Activated T-helper 17 cell treated with anti-CD3 and anti-CD28 coated beads, Interleukin-2, amount 50 U/mL, for 72 hours (primary cell): ENCODE measurements at places on chromosomes 5 and 9. TPM values are rescaled to one million over a fixed set of nuclear protein-coding genes. Genes with fewer than 3 reads are reported as not detected.

DNA sequence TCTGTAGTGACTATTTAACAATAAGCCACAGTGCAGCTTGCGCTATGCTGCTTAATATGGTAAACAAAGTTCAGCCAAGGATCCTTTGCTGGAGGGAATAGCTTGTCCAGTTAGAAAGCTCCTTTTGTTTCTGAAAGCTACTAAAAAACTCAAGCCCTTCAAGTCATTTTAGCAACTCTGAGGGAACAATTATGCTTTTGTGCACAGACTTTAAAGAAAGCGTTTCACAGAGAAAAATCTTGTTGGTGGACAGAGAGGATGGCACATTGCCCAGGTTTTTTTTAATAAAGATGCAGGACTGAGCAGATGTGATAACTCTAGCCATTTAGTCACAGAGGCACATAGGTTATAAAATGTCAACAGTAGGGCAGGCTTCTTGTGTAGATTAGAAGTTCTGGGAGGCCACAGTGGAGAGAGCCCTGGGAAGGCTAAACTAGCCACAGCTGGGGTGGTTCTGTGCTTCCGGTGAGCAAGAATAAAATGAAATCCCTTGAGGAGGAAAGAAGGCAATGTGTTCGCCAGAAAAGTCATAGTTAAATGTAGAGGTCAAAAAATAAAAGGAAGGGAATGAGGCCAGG is 63.4 kb downstream of the ALDH7A1 start:
- no peak for ATAC-seq

DNA sequence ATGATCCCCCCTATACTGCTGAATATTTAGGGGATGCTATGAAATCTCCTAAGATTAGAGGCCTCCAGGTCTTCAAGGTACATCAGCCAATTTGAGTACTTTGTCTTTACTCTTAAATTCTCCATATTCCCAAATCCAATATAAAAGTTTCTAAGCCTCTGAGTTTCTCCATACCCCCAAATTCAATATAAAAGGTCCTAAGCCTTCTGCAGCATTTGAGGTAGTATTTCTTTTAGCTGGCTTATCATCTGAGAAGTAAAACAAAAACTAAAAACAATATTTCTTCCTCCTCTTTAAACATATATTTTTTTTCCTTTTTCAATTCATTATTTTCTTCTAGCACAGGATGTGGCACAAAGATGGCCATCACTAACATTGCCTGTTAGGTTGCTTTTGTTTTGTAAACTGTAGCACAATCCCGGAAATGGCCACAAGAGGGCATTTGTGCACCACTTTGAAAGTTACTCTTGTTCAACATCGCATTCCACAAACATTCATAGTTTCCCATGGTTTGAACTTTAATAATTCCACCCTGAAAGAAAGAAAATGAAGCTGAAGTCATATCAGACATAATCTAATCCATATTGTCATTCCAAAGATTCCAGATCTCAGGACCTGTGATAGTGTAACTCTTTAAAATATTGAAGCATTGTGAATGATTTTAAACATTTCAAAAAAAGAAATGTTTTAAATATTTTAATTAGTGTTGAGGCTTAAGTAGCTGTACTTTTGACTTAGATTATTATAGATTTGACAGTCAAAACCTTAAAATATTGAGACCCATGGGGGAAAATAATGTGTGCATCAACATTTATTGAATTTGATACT is 21.0 kb upstream of the SCGB3A2 start:
- no peak for ATAC-seq

GRCh38 chr5:121378559-121379359 is 472.9 kb upstream of the FTMT start:
- ATAC-seq = no peak

DNA sequence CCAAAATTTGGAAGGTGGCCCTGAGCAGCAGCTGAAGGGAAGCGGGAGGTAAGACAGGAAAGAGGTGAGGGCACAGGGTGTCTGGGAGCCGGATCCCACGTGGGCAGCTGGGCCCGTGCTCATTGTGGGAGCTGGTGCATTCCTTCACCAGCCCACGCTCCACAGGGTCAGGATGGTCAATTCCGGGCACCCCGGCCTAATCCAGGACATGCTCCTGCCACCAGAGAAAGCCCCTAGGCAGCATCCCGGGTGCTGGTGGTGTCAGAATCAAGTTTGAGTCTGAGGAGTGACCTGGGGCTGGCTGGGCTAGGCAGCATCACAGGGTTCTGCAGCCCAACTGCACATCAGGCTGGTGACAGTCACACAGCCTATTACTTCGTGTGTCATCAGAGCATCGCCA is 7.1 kb upstream of the PDCD6 start:
- no peak for ATAC-seq

DNA sequence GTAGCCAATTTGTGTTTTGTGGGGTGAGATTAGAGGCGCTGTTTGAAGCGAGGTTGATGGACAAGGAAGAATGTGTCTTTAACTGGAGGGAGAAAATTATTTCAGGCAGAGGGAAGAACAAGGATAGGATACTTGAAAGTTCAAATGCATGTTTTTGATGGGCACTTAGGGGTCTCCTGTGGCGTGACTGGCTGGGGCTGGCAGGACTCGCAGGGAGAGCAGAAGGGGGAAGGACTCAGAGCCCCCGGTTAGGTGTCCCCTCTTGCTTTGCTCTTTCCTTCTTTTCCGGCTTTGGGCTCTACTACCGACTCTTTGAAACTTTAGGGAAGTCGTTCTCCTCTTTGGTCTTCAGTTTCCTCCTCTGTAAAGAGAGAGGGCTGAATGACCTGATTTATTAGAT is 12.1 kb downstream of the GRAMD2B start:
- ATAC-seq = no peak

GRCh38 chr5:67152400-67152799 is 44.2 kb downstream of the CD180 start:
- no peak for ATAC-seq

DNA sequence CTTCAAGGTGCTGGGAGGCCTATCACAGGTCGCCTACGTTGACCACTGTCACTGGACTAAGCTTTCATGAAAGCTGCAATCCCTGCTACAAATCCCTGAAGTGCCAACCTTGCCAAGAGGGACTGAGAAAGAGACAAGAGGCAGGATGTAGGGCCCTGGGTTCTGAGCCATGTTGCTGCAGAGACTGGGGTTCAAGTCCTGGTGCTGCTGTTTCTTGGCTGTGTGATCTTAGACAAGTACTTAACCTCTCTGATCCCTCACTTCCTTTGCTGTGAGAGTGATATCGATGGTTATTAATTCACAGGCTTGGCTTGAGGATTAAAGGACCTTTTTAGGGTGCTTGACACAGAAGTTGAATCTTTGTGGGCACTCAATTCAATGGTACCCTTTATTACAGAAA is 15.5 kb downstream of the CSF1R start:
- ATAC-seq = no peak

DNA sequence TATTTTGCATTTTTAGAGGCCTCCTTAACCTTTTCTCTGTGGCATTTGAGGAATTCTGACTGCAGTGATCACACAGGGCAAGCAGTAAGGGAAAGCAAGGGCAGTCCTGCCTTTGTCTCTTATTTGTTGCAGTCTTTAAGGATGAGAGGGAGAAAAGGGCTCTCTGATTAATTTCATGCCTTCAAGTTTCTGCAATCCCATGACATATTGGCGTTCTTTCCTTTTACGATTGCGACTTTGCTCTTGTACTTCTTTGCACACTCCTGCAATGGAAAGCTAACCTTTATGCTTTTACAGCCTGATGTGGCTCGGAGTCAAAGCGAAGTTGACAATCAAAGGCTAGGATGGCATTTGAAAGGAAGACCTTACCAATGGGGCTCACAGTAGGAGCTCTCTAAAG is 698.4 kb downstream of the DNAH5 start:
- ATAC-seq = no peak

GRCh38 chr5:20678814-20679298 is 690.9 kb upstream of the CDH18 start:
- ATAC-seq = peak; percentile 34

DNA sequence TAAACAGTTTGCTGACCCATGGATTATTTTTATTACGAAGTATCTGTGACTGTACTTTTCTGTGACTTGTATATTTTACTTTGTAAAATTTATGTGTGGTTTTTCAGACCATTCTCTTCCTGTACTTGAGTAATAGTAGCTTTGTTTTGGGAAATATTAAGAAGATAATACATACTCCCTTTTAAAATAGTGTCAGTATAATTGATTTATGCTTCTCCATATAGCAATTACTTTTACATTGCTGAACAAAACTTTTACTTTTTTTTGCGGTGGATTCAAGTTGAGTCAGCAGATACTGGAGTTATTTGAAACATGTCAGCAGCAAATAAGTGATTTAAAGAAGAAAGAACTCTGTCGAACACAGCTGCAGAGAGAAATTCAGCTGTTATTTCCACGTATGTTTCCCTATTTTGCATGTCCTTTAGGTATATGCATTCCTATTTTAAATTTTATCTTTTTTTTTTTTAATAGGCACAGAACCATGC is 28.4 kb downstream of the TENT2 start:
- ATAC-seq = no peak

GRCh38 chr5:166086568-166086967 is 2204.9 kb upstream of the WWC1 start:
- ATAC-seq = no peak

- no peak for ATAC-seq
Measured at GRCh38 chr5:138677782-138678181, 75.4 kb upstream of the CTNNA1 start.

DNA sequence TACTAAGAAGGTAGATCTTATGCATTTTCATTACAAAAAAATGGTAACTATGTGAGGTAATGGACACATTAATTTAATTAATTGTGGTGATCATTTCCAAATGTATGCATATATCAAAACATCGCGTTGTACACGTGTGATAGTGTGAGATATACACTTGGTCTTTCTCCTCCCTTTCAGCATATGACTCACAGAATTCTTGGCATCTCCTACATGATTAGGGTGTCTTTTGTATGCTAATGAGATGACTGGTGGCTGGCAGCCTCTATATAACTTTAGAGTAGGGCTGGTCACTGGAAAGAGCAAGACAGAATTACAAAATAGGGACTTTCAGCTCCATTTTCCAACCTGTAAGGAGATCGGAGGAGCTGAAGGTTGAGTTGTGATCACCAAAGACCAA is 1167.6 kb downstream of the CDH12 start:
- ATAC-seq = no peak

DNA sequence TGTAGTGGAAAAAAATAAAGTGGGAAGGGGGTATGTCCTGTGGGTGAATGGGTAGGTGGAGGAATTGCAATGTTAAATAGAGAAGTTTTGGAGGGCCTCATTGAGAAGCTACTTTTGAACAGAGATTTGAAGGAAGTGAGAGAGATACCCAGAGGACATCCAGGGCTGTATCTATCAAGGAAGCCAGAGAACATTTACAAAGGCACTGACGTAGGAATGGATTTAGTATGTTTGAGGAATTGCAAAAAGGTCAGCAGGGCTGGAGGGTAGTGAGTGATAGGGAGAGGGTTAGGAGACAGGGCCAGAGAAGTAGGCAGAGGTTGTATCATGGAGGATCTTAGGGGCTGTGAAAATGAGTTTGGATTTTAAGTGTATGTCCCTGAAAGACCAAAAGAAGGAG is 13.9 kb downstream of the PTTG1 start:
- ATAC-seq = no peak

DNA sequence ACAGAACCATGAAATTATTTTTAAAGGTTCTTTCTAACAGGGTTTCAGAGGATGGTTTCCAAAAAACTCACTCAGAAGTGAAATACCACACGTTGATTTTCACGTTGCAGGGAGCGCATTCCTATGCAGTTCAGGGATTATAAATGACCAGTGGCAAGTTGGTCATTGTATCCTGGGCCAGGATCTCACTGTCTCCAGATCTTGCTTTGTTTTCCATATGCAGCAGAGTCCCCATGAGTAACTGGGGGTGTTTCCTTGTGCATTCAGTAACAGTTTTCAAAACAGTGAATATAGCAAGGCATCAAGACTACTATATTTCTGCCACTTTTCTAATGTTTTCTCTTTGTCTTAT is 1064.9 kb upstream of the DMAC1 start:
- no peak for ATAC-seq

DNA sequence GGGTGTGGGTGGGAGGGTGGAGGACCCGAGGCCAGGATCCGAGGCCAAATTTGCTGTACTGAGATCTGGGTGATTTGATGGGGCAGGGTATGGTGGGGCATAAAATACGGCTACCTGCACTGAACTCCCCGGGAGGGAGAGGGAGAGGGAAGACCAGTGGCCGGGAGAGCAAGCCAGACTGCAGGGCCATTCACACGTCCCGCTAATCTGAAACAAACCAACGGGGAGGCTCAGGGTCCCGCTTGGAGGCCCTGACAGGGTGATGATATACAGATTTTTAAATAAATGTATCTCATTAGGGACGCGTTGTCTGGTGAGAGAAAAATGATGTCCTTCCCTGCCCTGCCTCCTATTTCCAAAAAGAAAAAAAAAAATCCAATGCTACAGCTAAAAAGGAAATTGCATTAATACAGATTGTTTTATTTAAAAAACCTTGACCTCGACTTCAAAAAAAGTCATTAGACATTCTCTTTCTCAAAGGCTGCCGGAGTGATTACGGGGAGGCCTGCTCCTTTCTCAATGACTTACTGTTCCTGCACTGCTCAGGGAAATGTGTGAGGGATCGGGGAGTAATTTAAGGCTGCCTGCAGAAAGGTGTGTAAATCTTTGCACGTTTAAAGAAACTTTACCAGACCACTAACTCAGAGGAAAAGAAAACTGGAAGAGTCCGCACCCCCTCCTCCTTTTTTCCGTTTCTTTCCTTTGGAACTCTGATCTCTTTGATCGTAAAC is 11.5 kb upstream of the PRRX2 start:
- no peak for ATAC-seq

DNA sequence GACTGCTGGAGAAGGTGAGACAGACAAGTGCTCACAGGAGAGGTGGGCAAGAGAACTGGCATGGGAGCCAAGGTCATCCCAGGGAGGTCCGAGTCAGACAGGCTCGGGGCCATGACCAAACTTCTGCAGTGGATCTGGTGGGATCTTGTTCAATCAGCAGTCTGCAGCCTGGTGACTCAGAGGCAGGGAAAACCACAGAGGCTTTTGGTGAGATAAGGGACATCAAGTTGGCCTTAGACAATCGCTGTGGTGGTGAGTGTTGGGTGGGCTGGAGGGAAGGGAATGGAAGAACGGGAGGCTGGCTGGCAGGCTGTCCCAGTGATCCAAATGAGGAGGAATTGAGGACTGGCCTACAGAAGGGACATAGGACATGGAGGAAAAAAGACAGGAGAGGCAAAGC is 123.8 kb downstream of the TMEM174 start:
- no peak for ATAC-seq

DNA sequence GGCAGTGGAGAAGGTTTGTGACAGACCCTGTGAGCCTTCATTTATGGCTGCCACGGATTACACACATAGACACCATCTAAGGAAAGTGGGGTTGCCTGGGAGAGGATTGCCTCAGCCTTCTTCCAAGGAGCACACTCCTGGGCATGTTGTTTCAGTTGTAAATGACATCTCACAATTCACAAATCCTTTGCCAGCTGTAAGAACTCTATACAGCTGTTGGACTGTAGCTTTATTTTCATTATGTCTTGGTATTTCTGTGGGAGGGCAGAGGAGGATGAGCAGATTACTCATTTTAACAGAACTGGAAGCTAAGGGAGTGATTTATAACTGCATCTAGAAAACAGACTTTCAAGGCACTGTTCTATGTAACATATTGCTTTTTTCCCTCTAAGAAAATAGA is 25.6 kb downstream of the MELK start:
- ATAC-seq = no peak

ABLIM3 gene
- 0.41 TPM for total RNA-seq

CCNO gene
- total RNA-seq = not detected

TRIM36 gene
- 0.13 TPM for total RNA-seq

RNF183 gene
- 1.9 TPM for total RNA-seq

RETREG1 gene
- total RNA-seq = 8.4 TPM

LTC4S gene
- total RNA-seq = 1.4 TPM

MIGA2 gene
- total RNA-seq = 23.8 TPM
